HS-5 (cell line): ENCODE measurements at places on chromosomes 4 and X.

DNA sequence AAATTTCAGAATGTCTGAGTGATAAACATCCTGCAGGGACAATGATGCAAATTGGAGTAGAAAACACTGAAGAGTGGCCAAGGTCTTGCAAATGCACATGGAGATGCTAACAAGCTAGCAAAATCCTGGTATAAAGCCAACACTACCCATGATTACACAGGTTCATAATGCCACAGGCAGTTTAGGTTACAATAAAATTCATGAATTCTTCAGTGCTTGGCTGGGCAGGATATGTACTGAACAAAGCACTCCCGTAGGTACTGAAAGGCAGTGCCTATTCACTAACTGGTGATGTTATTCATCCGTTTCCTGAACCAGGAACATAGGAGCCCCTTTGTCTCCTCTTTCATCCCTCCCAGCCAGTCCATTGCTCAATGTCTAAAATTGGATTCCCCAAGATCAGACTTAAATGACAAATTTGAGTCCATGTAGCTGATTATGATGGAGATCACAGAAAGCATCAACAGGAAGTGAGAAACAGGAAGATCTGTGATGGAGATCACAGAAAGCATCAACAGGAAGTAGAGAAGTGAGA, 244.5 kb downstream of the DMD start:
- DNase-seq: no peak

DNA sequence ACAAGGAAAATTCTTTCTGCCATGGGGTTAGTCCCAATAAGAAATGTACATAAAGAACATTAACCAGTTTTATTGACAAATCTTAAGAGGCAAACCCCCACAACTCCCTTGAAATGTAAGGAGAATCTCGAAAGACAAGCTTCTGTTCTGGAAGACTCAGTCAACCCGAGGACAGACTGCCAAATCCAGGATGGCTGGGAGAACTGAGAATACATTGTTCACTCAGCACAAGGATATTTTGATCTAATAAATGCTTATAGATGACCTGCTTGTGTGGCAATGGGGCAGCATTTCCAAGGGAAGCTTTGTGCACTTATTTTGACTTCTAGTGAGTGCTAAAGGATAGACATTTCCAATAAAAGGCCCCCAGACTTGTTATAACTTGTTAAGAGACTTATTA, 280.4 kb downstream of the DHX15 start:
- no peak for DNase-seq

- DNase-seq: no peak
Observed at GRCh38 chr4:71441186-71442169, 102.7 kb downstream of the SLC4A4 start.

DNA sequence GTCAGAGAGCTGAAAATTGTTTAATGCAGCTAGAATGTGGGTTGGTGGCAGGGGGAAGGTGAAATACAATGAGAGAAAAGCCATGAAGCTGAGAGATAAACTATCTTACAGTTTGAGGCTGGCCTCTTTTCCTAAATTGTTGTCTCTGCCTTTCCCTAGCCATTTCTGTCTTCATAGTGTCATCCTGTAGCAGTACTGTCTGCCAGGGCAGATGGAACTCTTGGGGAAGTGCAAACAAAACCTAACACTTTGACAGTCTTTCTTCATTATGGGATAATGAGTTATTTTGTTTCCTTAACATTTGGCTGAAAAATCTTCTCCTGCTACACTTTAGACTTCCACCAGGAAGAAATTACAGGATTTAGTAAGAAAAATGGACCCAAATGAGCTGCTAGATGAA, 197.8 kb upstream of the ARX start:
- no peak for DNase-seq

DNA sequence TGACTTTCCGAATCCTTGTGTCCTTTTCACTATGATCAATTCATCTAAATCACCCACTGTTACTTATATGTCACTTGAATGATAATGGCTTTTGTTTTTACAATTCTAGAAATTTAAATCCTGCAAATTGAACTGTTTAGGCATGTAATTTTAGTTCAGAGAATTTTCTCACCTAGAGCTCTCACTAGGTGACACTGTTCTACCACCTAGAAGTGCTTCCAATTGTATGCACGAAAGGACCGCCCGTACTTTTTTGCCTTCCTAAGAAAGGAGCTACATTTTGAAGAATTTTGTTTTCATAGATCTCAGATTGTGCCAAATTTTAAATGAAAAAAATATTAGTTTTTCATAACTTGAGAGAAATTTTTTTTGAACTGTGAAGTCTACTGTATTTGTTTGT, 481.6 kb upstream of the FSTL5 start:
- no peak for DNase-seq
